ENCODE measurements at places on chromosomes 13 and 19. TPM values are rescaled to one million over a fixed set of nuclear protein-coding genes. Genes with fewer than 3 reads are reported as not detected.

DNA sequence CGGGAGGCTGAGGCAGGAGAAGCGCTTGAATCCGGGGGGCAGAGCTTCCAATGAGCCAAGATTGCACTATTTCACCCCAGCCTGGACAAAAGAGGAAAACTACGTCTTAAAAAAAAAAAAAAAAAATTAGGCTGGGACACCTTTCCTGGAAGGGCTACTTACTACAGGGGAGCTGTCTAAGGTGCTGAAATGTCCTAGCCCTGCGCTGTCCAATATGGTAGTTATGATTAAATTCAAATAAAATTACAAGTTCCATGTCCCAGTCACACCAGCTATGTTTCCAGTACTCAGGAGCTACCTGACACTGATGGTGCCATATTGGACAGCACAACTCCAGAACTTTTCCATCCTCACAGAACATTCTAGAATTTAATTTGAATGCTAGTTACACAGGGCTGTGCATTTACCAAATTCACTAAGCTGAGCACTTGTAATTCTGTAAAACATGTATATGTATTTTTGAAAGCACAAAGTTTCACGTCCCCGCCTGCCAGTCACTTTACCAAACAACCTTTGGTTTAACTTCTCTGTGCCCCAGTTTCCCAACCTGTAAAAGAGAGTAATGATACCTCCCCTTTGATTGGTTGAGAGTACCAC, 9.2 kb upstream of the ZSCAN22 start:
- no peak overlapping the region for H3K4me3 ChIP-seq
- no peaks in the 10 kb centered on the region for H3K4me1 ChIP-seq
- peaks cover 33% of the 10 kb centered on the region for H3K36me3 ChIP-seq
- H3K27me3 ChIP-seq = no peaks in the 10 kb centered on the region

DNA sequence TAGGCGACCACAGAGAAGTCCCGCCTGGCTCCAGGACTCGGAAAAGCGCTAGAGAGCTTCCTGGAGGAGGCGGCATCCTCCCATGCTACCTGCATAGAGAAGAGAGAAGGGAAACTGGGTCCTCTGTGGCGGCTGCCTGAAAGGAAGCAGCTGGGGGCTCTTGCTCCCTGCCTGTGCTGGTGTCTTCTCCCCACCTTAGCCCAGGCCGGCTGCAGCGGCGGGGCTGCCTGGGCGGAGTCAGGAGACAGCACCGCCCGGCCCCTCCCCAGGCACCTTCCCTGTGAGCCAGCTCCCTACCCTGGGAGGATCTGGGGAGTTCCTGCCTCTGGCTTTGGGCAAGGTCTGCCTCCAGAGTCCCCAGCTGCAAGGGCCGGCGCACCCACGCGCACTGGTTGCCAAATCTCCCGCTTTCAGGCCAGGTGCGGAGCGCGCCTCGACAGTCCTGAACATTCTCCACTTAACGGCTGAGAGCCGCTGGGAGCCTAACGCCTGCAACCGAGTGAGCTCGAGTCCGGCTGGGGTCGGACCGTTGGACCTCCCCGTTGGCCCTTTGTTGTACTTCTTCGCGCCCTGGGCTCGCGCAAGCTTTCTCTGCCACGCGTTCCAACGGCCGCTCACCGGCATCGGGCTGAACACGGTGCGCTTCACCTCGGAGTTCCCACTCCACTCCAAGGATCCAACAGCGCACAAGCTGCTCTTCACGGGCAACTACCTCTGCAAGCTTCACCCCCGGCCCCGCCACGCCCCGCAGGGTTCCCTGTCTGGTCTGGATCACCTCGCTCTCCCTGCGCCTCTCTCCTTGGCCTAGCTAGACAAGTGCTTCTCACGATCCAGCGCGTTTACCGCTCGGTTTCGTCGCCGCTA, 21.8 kb upstream of the ZNF30 start:
- H3K27ac ChIP-seq = no peak overlapping the region
- H3K27me3 ChIP-seq = peaks cover 25% of the 10 kb centered on the region
- H3K4me1 ChIP-seq = no peaks in the 10 kb centered on the region
- no peak overlapping the region for H3K4me3 ChIP-seq
- no peak for DNase-seq

GRCh38 chr19:13315495-13315894, 165.3 kb downstream of the IER2 start:
- no peak overlapping the region for H3K4me3 ChIP-seq
- no peaks in the 10 kb centered on the region for H3K4me1 ChIP-seq
- no peak overlapping the region for H3K27ac ChIP-seq
- no peaks in the 10 kb centered on the region for H3K27me3 ChIP-seq

GRCh38 chr13:88707646-88708045, 1036.5 kb downstream of the SLITRK5 start:
- DNase-seq = no peak
- no peaks in the 10 kb centered on the region for H3K4me1 ChIP-seq
- no peak overlapping the region for H3K4me3 ChIP-seq
- no peak overlapping the region for H3K27ac ChIP-seq
- H3K36me3 ChIP-seq = no peaks in the 10 kb centered on the region

GRK1 gene
- polyA plus RNA-seq = not detected

ZNF562 gene
- polyA plus RNA-seq = 5.0 TPM

ZNF20 gene
- 3.0 TPM for polyA plus RNA-seq

KIR3DL1 gene
- 0.15 TPM for polyA plus RNA-seq

RSPH6A gene
- polyA plus RNA-seq = not detected

KDM4B gene
- 6.3 TPM for polyA plus RNA-seq

All from CD4-positive, CD25-positive, alpha-beta regulatory T cell (primary cell).